ENCODE measurements at places on chromosomes 12 and 14.

GRCh38 chr12:16612647-16613046, 6.7 kb upstream of the LMO3 start:
- H3K4me1 ChIP-seq, result no peaks in the 10 kb centered on the region
- peaks cover 23% of the 10 kb centered on the region for H3K27me3 ChIP-seq
- no peak for DNase-seq
- H3K4me3 ChIP-seq, result no peak overlapping the region

DNA sequence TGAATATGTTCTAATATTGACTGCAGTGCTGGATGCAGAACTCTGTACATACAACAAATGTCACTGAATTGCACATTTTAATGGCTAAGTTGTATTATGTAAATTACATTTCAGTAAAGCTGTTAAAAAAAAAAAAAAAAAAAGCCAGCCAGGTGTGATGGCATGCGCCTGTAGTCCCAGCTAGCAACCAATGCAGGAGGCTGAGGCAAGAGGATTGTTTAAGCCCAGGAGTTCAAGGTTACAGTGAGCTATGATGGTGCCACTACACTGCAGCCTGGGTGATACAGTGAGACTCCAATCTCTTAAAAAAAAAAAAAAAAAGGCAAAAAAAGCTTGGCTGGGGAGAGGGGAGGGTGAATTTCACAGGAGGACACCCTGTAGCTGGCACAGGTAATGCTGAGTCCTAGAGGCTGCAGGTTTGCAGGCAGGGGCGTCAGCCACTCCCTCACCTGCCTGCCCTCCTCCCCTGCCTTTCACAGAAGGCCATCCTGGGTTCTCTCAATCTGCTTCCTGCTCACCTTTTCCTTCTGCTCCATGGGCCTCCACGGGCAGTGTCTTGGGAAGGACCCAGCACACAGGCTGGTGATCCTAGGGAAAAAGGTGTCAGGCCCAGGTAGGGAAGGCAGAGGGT, 40.7 kb downstream of the TESC start:
- no peak overlapping the region for H3K27ac ChIP-seq
- H3K36me3 ChIP-seq, result peaks cover 3% of the 10 kb centered on the region
- no peaks in the 10 kb centered on the region for H3K27me3 ChIP-seq
- H3K4me3 ChIP-seq, result no peak overlapping the region
- H3K4me1 ChIP-seq, result peaks cover 22% of the 10 kb centered on the region

- peaks cover 8% of the 10 kb centered on the region for H3K27me3 ChIP-seq
- no peak overlapping the region for H3K27ac ChIP-seq
- no peaks in the 10 kb centered on the region for H3K36me3 ChIP-seq
- DNase-seq, result no peak
Measured at GRCh38 chr12:69925291-69925690, 100.3 kb downstream of the MYRFL start.

- H3K36me3 ChIP-seq, result peaks cover 46% of the 10 kb centered on the region
- DNase-seq, result no peak
- peaks cover 4% of the 10 kb centered on the region for H3K4me1 ChIP-seq
- no peak overlapping the region for H3K4me3 ChIP-seq
- no peak overlapping the region for H3K27ac ChIP-seq
Measured at GRCh38 chr14:59362513-59362912, 102.7 kb downstream of the GPR135 start.

- H3K4me3 ChIP-seq, result no peak overlapping the region
- DNase-seq, result no peak
- H3K36me3 ChIP-seq, result no peaks in the 10 kb centered on the region
Measured at GRCh38 chr12:98939350-98939749, 294.3 kb downstream of the APAF1 start.

DNA sequence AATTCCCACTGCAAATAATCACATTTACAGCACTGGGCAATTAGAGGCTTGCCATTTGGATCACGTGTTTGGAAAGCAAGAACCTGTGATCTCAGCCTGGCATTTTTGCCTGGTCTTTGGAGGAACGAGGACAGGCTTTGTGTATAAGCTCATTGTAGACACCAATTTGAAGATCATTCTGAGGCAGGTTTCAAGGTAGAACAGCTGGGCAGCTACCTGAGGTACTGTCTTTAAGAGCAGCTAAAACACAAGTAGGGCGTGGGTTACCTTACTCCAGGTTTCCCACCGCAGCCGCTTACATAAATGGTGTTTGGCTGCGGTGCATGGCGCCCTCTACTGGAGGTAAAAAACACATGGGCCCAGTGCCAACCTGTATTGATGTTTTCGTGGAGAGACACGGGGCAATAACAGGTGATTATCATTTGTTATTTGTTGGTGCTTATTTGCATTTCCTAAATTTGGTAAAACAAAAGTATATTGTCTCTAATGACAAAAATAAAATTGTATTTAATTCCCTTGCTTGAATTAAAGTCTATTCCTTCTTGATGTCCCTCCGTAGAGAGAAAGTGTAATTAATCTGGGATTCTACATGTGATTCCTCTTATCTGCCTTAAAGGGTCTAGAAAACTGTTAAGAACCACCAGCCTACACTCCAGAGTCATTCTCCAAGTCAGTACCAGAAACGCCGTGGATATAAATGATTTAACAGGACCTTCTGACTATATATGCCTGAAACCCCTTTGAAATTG, 69.7 kb downstream of the SVOP start:
- H3K4me1 ChIP-seq, result peaks cover 3% of the 10 kb centered on the region
- no peak overlapping the region for H3K4me3 ChIP-seq
- no peak overlapping the region for H3K27ac ChIP-seq
- H3K27me3 ChIP-seq, result peaks cover 15% of the 10 kb centered on the region
- DNase-seq, result peak; percentile 73

GRCh38 chr12:78210894-78211302, 380.2 kb downstream of the NAV3 start:
- DNase-seq, result no peak
- H3K36me3 ChIP-seq, result no peaks in the 10 kb centered on the region
- no peak overlapping the region for H3K4me3 ChIP-seq

DNA sequence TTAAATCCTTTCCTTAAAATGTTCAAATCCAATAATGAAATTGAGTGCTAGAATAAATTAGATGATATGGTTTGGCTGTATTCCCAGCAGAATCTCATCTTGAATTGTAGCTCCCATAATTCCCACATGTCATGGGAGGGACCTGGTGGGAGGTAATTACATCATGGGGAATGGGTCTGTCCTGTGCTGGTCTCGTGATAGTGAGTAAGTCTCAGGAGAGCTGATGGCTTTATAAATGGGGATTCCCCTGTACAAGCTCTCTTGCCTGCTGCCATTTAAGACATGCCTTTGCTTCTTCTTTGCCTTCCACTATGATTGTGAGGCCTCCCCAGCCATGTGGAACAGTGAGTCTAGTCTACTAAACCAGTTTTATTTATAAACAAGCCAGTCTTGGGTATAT, 508.5 kb downstream of the ETNK1 start:
- no peaks in the 10 kb centered on the region for H3K4me1 ChIP-seq
- no peak for DNase-seq
- H3K4me3 ChIP-seq, result no peak overlapping the region
- no peak overlapping the region for H3K27ac ChIP-seq

Measured in activated T-cell treated with anti-CD3 and anti-CD28 coated beads, Interleukin-2, amount 50 U/mL, for 24 hours (primary cell).